Fibroblast of mammary gland (primary cell): ENCODE measurements at places on chromosomes 2 and 18.

- no peak for DNase-seq
These were observed 8.2 kb downstream of the LHCGR start for GRCh38 chr2:48747319-48747718.

GRCh38 chr2:199972088-199972626 is 16.8 kb downstream of the MAIP1 start:
- no peak for DNase-seq

- peak; percentile 59 for DNase-seq
These were observed 10.2 kb upstream of the GTF2A1L start for GRCh38 chr2:48607307-48608014.

DNA sequence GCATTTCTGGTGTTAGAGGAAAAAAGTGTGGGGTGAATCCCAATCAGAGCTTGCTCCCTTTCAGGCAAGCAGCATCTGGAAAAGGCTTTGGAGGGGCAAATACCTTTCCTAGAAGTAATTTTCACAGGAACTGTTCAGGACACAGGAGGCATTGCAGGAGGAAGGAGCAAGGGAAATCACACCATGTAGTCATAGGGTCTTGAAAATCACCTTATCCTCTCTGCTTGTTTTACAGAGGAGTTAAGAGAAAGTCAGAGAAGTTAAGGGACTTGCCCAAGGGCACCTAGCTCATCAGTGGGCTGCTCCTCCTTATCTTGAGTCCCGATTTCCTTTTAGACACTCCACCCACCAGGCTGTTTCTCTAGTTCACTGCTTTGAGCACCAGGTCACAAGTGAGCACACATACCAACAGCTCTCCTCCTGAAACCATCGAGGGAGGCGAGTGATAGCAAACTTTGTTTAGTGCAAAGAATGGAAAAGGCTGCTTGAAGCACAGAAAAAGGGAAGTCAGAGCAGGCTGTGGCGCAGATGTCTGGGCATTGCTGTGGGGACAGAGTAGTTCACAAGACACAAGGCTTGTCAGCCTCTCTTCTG is 89.2 kb upstream of the CXCR4 start:
- DNase-seq, result no peak

- peak; percentile 70 for DNase-seq
These were observed 355.8 kb downstream of the MEIS1 start for GRCh38 chr2:66790651-66791181.

GRCh38 chr2:11764359-11764758 is 17.9 kb downstream of the LPIN1 start:
- DNase-seq, result no peak

- no peak for DNase-seq
These were observed 729 bp upstream of the REL start for GRCh38 chr2:60880643-60881046.

DNA sequence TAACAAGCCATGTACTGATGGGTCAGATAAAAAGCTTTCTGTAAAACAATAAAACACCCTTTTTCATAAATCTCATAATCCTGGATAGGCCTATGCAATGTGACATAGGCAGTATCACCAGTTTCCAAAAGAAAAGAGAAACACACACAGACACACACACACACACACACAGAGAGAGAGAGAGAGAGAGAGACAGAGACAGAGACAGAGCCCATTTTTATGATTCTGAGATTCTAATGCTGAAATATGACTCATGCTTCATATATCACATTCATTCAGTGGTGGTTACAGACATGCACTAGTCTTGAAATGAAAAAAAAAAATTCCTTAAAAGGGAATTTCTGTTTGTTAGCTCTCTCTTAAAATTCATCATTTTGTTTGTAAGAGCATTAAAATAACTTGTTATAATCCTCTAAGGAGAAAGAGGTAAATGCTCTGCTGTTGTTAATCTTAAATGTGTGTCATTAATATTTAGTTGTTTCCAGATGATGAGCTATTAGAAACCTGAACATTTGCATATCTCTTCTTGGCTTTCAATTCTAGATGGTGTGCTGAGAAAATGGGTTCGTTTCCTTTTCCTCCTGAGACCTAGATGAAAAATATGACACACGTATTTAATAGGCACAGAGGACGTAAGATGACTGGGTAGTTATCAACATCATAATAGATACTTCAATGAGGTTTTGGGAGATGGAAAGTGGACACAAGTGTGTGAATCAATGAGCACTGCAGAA is 1598.7 kb upstream of the ACVR2A start:
- peak; percentile 55 for DNase-seq

DNA sequence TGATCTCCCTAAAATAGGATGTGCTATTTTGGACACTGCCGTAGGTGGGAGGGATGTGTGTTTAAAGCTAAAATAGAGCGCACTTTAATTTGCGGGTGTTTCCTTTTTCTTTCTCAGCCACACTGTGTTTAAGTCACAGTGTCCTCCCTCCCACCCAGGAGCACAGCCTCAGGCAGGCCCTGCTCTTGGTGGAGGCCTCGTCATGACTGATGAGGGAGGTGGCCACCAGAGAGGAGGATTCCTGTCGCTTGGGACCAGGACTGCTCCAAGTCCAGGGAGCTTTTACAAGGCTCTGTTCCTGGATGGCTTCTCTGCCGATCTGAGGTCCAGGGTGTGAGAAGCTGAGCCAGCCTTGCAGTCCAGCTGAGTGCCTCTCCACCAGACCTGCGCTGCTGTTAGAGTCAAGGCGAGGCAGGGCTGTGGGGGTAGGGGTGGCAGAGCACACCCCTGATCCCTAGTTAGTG is 33.5 kb downstream of the INPP4A start:
- no peak for DNase-seq

DNA sequence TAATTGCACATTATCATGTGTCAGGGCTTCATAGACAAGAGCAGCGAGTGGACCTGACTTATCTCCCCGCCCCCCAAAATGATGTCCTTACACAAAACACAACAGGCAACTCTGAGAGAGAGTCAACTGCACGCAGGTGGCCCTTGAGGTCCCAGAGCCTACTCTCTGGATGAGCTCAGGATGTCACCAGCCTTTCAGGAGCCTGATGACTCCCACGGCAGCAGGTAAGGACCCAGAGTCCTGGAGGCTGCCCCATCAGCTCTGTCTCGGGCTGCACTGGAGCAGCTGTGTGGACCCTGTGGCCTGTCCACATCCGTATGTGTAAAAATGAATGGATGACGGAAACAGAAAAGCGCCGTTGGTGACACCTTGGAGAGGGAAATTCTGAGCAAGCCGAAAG is 130.9 kb downstream of the HDAC4 start:
- DNase-seq, result no peak

DNA sequence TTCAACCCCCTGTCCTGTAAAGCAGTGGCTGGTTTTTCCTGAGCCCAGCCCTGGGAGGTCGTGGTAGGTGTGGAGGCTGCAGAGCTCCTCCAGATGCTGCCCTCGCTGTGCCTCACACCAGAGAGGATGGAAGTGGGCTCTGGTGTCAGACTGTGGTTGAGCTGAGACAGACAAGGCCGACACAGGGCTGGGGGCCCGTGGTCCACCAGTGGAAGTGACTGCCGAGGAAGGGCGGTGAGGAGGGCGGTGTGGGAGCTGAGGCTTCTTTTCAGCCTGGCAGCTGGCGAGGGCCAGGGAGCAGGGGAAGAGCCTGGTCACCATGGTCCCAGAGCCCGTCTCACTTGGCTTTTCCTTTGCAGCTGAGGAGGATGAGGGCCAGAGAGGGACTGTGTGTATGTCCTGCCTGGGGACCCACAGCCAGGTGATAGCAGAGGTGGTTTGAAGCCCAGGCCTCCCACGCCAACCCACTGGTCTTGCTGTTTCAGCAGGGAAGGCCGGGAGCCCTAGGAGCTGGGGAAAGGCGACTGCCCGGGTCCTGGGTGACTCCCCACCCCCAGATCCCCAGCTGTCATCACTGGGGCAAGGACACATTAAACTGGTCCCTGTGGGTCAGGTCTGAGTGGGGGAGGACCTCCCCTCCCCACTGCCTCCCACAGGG is 8.5 kb downstream of the SFTPB start:
- no peak for DNase-seq

DNA sequence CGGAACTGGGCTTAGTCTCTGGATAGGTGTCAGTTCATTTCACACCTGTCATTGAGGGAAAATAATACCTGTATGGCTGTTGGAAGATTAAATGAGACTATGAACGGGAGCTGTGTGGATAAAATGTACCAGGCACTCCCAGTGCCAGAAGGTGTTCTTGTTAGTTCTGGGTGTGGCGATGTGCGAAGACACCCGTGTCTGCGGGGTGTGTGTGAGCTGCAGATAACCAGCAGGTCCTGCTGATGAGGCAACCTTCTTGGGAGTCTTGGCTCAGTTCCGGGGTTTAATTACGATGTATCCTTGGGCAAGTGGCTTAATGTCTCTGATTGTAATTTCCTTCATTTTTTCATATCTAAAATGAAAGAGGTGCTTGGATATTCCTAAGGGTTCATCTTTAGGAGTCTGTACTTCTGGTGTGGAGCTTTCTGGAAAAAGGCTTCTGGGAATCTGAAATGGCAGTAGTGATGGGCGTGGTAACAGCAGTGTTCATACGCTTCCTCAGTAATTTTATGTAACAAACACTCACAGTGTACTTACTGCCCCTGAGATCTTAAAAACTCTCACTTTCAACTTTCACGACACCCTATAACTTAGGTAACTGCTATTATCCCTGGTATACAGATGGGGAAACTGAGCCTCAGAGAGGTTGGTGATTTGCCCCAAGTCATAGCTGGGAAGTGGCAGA is 35.0 kb downstream of the NEDD4L start:
- DNase-seq, result no peak

DNA sequence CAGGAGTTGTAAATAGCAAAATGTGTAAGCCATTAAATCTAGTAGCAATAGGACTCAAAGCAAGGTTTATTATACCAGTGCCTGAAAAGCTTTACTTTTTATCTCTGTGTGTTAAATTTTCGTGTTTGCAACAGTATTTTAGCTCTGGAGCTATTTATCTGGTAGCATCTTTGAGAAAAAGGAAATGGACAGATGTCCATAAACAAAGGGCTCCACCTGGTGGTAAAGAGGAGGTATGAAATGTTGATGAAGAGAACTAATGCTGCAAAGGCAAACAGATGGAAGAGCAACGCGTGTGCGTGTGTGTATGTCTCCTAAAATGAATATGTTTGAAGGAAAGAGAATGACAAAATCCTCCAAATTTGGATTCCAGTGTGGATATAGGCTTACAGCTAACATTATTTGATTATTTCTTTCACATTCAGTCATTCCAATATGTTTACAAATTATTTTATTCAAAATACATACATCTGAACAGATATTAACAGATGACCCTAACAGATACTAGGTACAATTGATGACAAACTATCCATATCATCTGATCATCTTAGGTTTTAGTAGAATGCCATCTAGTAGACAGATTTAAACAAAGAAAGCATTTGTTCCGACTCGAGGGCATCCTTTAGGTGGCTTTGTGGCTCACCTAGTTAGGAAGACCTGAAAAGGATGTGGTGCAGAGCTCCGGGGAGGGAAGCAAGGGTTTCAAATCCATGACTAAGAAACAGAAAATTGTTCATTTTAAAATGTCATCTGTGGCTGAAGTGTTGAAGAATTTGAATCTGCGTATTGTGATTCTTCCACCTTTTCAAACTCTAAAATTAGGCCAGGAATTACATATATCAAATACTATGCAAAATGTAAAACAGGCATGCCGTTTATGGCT is 383.3 kb downstream of the MTX2 start:
- peak; percentile 74 for DNase-seq

DNA sequence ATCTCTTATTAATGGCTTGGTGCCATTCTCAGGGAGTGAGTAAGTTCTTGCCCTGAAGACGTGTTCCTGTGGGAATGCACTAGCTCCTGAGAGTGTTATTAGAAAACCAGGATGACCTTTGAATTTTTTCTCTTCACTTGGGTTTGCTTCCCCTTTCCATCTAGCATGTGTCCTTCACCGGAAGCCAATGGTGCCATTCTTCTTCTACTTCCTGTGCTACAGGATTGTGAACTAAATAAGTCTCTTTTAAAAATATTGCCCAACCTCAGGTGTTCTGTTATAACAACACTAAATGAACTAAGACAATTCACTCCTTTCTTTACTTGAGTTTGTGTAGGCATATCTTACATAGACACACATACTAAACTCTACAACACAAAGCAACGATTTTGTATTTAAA is 447.0 kb downstream of the SOX11 start:
- DNase-seq, result no peak

DNA sequence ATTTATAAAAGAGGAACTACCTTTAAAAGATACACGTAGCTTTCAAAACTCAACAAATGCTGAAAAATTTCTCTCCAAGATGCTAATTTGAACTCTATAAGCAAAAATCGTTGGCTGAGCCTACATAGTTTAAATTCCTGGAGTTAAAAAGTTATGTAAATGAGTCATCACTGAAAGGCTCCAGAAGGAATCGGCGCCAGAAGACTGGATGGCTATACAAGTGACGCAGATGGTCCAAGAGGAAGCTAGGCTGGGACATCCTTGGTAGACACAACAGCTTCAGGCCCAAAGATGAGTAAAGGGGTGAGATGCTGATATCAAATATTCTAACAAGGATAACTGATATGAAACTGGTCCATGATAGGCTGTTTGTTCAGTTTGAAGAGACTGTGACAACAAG is 22.8 kb upstream of the DNAH6 start:
- peak; percentile 88 for DNase-seq

DNA sequence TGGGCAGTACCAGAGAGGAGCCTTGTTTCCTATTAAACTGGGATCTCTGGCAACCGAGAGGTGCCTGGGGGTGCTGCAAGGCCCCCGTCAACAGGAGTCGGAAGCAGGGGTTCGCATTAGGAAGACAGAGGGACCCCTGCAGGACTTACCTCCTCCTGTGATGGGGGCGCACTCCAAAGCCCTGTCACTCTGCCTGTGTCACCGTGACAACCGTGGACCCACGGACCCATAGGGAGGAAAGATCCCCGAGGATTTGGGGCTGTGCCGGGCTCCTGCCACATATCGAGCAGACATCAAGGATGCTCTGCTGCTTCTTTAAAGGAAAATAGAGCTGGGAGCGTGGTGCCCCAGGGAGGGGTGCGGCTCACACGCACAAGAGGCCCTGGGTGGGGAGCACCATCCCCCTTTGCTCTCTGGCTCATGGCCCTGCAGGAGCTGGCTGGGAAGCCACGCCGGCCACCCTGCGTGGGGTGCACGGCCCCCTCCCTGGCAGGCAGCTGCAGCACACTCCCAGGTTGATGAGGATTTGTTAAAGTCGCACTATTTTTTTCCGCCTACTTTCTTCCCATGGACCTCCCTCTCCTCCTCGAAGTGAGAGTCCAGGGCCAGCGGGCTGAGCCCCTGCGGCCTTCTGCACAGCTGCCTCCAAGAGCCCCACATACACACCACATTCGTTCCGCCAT is 167.5 kb downstream of the TWIST2 start:
- no peak for DNase-seq
